Tibial nerve (tissue), 4 donors: ENCODE measurements at places on chromosomes 1 and 21.

GRCh38 chr1:87155170-87155569, 173.5 kb upstream of the LMO4 start:
- H3K4me1 ChIP-seq, result peaks cover 55% of the 10 kb centered on the region
- no peak overlapping the region for H3K27ac ChIP-seq
- no peaks in the 10 kb centered on the region for H3K27me3 ChIP-seq

GRCh38 chr1:220089650-220090556, at the start of gene BPNT1:
BPNT1 (minus strand) TSS chr1:220089788; CDS start chr1:220079846, 9,942 bp downstream.
- H3K4me3 ChIP-seq, result peak within 1 kb of the TSS; percentile 56
- H3K36me3 ChIP-seq, result no peaks in the 10 kb centered on the region
- peak within 1 kb of the TSS; percentile 66 for H3K27ac ChIP-seq
- peak; percentile 98 for DNase-seq

DNA sequence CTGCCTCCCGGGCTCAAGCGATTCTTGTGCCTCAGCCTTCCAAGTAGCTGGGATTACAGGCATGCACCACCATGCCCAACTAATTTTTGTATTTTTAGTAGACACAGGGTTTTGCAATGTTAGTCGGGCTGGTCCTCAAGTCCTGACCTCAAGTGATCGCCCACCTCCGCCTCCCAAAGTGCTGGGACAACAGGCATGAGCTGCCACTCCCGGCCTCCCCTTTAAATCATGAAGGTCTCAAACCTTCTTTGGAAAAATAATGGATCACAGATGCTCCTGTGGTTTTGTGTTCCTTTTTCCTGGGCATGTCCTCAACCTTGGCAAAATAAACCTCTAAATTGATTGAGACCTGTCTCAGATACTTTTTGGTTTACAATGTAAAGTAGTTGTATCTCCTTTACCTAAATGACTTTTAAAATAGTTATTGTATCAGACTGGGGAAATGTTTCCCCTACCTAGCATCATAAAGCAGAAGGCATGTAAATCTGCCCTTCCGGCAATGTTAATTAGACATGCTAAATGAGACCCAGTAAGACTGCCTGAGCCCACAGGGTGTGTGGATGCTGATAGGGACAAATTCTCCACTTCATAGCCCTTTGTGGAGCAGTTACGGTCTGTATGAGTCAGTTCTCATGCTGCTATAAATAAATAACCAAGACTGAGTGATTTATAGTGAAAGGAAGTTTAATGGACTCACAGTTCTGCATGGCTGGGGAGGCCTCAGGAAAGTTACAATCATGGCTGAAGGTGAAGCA, 27.8 kb downstream of the CBR1 start:
- no peak overlapping the region for H3K27ac ChIP-seq
- H3K36me3 ChIP-seq, result no peaks in the 10 kb centered on the region
- no peaks in the 10 kb centered on the region for H3K27me3 ChIP-seq
- no peaks in the 10 kb centered on the region for H3K4me1 ChIP-seq
- no peak for DNase-seq

DNA sequence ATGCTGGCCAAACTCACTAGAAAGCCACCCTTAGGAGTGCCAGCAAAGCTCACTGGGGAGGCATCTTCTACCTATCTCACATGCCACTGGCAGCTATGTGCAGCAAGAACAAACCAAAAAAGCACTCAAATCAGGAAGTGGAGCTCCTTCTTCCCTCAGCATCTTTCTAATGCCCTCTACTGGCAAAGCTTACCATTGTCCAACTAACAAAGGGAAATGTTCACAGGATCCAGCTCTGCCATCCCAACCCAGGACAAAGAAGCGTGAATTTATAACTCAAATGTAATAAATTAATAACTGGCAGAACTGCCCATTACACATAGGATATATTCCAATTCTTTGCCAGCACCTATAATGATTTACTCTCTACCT, 38.9 kb downstream of the LEPR start:
- H3K4me3 ChIP-seq, result no peak overlapping the region
- H3K27ac ChIP-seq, result no peak overlapping the region
- peaks cover 8% of the 10 kb centered on the region for H3K4me1 ChIP-seq
- H3K27me3 ChIP-seq, result no peaks in the 10 kb centered on the region
- no peak for DNase-seq
- H3K36me3 ChIP-seq, result no peaks in the 10 kb centered on the region

GRCh38 chr1:116558140-116558549, 12.7 kb downstream of the CD58 start:
- no peak for DNase-seq
- H3K27me3 ChIP-seq, result no peaks in the 10 kb centered on the region
- H3K27ac ChIP-seq, result no peak overlapping the region
- H3K36me3 ChIP-seq, result no peaks in the 10 kb centered on the region

- H3K27ac ChIP-seq, result no peak overlapping the region
- no peak for DNase-seq
- no peaks in the 10 kb centered on the region for H3K4me1 ChIP-seq
- H3K27me3 ChIP-seq, result no peaks in the 10 kb centered on the region
- H3K4me3 ChIP-seq, result no peak overlapping the region
- no peaks in the 10 kb centered on the region for H3K36me3 ChIP-seq
Measured at GRCh38 chr1:93776728-93777127, 95.1 kb upstream of the BCAR3 start.

GRCh38 chr1:95323123-95323522, 89.1 kb downstream of the RWDD3 start:
- DNase-seq, result no peak
- no peaks in the 10 kb centered on the region for H3K27me3 ChIP-seq
- no peaks in the 10 kb centered on the region for H3K36me3 ChIP-seq
- H3K27ac ChIP-seq, result peak overlapping the region; percentile 21
- no peak overlapping the region for H3K4me3 ChIP-seq

DNA sequence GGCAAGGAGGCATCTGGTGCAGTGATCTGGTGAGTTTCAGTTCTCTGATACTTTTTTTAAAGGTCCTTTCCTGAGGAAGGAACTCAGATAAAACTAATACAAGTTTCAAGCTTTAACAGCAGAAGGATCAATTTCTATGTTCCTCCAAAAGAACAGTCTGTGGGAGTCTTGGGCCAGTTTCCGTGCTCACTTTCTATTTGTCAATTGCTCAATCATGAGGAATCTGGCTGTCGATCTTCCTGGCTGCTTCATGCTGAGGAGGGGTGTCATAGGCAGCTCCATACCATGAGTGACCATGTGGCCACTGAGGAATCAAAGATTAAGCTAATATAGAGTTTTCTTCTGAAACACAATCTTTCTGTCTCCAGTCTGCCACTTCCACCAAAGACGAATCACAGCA, 11.4 kb upstream of the TMEM125 start:
- no peaks in the 10 kb centered on the region for H3K4me1 ChIP-seq
- no peaks in the 10 kb centered on the region for H3K27me3 ChIP-seq
- no peak overlapping the region for H3K27ac ChIP-seq
- no peak overlapping the region for H3K4me3 ChIP-seq

GRCh38 chr1:194056169-194056568, 869.8 kb upstream of the B3GALT2 start:
- DNase-seq, result no peak
- H3K36me3 ChIP-seq, result no peaks in the 10 kb centered on the region
- H3K4me3 ChIP-seq, result no peak overlapping the region

- no peak overlapping the region for H3K4me3 ChIP-seq
- H3K27me3 ChIP-seq, result no peaks in the 10 kb centered on the region
- no peaks in the 10 kb centered on the region for H3K36me3 ChIP-seq
- H3K27ac ChIP-seq, result no peak overlapping the region
- DNase-seq, result no peak
Measured at GRCh38 chr1:67124455-67124854, 10.3 kb downstream of the C1orf141 start.

GRCh38 chr1:181423301-181423918, 59.9 kb upstream of the CACNA1E start:
- no peaks in the 10 kb centered on the region for H3K36me3 ChIP-seq
- peaks cover 7% of the 10 kb centered on the region for H3K4me1 ChIP-seq
- no peak overlapping the region for H3K4me3 ChIP-seq

DNA sequence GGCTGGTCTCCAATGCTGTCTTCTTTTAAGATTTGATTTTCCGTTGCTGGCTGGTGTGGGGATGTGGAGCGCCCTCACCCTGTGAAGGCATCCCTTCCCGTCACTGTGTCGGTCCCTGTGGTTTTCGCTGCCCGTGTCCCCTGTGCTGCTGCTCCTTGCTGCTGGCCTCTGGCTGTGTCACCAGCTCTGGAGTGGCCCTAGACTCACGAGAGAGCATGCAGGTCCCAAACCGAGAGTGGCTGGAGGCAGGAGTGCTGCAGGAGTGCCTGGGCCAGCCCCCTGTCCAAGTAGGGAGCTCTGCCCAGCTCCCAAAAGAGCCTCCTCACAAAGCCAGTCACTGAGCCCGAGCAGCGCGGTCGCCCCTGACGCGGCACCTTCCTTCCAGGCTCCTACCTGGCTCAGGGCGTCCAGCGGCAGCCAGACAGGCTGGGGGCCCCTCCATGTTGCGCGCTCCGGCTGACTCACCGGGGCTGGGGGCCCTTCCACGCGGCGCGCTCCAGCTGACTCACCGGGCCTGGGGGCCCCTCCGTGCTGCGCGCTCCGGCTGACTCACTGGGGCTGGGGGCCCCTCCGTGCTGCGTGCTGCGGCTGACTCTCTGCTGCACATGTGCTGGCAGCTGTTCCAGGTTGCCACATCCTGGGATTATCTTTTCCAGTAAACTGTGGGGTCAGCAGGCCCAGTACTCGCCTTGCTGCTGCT, 106.7 kb upstream of the COL6A1 start:
- H3K4me3 ChIP-seq, result no peak overlapping the region
- no peaks in the 10 kb centered on the region for H3K36me3 ChIP-seq
- no peaks in the 10 kb centered on the region for H3K4me1 ChIP-seq
- H3K27me3 ChIP-seq, result no peaks in the 10 kb centered on the region
- H3K27ac ChIP-seq, result no peak overlapping the region

DNA sequence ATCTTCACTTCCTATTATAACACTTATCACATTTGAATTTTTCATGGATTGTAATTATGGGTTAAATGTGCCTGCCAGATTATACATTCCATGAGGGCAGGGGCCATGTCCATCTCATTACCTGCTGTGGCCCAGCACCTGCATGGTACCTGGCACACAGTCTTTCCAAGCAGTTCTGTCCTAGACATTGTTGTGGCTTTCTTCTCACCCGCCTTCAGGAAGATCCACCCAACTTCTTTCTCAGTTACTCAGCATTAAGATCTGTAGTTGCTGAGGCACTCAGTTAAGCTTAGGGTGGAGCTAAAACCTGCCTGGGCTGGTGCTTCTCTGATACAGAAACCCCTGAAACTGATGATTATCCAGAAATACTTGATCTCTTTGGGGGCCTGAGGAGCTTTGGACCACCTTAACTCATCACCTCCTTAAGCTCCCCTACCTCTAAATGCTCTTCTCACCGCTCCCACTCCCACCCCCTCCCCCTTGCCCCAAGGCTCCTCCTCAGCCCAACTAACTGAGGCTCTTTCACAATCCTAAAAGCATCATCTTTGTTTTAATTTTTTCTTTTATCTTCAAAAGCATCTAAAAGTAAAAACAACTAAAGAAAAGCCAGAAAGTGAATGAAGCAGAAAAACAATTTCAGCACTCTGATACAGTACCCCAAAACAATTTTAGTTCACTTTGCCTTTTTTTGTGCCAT, 190.6 kb downstream of the FGGY start:
- H3K36me3 ChIP-seq, result no peaks in the 10 kb centered on the region
- no peaks in the 10 kb centered on the region for H3K27me3 ChIP-seq
- H3K27ac ChIP-seq, result no peak overlapping the region
- peaks cover 18% of the 10 kb centered on the region for H3K4me1 ChIP-seq
- DNase-seq, result no peak
- H3K4me3 ChIP-seq, result no peak overlapping the region

DNA sequence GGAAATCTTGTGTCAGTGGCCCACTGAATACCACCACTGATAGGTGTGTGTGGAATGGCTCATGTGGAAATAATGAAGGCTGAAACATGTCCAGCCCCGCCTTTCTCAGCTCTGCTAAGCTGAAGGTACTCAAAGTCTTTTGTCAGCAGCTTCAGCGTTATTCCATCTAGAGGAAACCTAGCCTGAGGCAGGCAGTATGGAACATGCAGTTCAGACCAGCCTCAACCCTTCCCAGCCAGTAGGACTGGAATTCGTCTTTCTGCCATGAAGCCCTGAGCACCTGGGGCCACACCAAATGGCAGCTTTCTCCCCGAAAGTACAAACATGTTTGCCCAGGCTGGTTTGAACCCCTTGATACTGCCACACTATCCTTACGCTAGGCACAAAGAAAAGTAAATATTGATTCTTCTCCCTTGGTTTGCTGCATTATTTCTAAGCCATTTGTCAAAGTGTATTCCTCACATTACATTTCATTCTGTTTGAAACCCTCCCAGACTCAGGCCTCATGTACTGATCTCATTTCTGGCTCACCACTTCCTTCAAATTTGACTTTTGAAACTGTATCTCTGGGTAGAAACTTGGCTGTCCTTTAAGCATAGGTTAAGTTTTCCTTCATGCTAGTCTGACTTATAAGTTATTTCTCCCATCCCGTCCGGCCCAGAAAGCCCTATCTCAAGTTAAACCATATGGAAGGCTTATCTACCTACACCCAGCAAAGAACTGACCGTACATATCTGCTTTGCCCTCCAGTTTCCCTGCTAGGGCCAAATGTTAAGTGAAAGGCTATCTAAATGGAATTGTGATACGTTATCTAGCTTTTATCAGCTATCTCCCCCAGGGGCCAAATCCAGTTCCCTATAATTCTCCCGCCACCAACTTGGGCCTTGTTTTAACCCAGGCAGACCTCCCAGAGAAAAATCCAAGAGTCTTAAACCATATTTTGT, 45.7 kb upstream of the HOOK1 start:
- no peak overlapping the region for H3K27ac ChIP-seq
- H3K4me3 ChIP-seq, result no peak overlapping the region
- no peaks in the 10 kb centered on the region for H3K27me3 ChIP-seq
- no peaks in the 10 kb centered on the region for H3K4me1 ChIP-seq
- no peaks in the 10 kb centered on the region for H3K36me3 ChIP-seq

GRCh38 chr1:99707535-99708142, 58.8 kb downstream of the FRRS1 start:
- no peaks in the 10 kb centered on the region for H3K4me1 ChIP-seq
- peaks cover 5% of the 10 kb centered on the region for H3K36me3 ChIP-seq
- H3K27ac ChIP-seq, result no peak overlapping the region
- peak; percentile 95 for DNase-seq
